ENCODE measurements at places on chromosomes 6 and 20.

GRCh38 chr20:5660346-5660745 lies 89.9 kb upstream of the SHLD1 start:
- no peak for DNase-seq

DNA sequence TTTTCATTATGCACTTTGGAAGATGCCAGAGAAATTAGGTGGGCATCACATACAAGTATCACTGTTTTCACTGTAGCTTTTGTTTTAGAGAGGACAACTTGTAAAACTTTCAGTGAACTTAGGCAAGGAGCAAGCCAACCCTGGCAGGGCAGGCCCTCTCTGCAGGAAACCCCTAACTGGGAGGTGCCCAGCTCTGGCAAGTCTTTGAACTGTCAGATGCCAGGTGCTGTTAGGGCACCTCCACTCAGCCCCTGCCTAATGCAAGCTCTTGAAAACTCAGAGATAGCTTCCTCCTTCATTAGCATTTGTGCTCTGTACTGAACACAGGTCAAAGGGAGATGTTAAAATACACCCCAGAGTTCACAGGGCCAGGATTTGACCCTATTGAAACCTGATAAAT lies 774.2 kb upstream of the FLRT3 start:
- DNase-seq: no peak

- no peak for DNase-seq
Observed at GRCh38 chr6:167079853-167080297, 43.0 kb upstream of the CCR6 start.

- DNase-seq: no peak
Observed at GRCh38 chr20:32775336-32775991, 13.3 kb downstream of the DNMT3B start.

GRCh38 chr6:23246896-23247295 lies 677.5 kb downstream of the HDGFL1 start:
- no peak for DNase-seq

DNA sequence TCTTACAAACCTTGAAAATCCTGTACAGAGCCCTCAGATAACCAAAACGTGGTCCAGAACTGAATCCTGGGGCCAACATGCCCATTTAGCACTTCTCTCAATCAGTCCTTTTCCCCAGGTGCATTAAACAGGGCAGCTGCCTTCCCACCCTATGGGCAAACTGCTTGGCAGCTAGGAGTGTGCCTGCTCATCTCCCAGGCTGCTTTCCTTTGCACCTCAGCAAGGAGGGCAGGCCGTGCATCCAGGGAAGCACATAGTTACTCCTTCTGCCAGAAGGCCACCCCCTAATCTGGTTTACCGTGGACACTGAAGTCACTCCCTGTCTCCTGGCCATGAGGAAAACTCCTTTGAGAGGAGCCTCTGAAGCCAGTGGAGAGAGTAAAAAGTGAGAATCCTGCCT lies 10.0 kb downstream of the PKIG start:
- no peak for DNase-seq

GRCh38 chr20:44211177-44212039 lies 837 bp upstream of the OSER1 start:
- peak; percentile 27 for DNase-seq

DNA sequence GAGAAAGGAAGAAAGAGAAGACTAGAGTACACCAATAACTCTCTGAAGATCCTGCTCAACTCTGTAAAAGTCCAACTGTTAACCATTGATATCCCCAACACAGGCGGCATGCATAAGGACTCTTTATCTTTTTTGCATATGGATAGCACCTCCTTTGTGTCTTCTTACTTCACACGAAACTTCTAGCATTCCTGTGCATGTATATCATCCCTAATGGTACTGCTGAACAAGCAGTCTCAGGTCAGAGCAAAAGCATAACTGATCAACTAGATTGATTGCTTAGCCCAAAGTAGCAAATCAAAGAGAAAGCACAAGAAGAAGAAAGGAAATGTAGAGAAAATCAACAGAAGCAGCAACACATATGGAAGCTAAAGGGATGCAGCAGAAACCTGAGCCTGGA lies 234.4 kb downstream of the SYNE1 start:
- no peak for DNase-seq

GRCh38 chr6:20217891-20218290 lies 5.6 kb upstream of the MBOAT1 start:
- DNase-seq: no peak

GRCh38 chr6:90978046-90978445 lies 391.2 kb upstream of the MAP3K7 start:
- DNase-seq: no peak

DNA sequence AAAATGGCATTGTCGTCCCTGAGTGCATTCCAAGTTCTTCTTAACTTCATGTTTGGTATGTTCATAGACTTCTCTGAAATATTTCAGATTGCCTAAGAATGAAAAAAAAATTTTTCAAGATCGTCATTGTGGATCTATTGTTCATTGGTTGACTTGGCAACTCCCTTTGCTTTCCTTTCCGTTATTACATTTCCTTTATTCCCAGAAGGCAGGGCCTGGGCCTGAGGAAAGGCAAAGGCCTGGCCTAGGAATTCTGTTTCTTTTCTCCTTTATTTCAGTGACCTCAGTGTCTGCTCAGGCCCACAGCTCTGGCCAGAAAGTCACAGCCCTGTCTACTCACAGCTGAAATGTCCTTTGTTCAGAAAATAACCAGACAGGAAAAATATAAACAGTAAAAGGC lies 401.6 kb upstream of the PLCB4 start:
- no peak for DNase-seq

DNA sequence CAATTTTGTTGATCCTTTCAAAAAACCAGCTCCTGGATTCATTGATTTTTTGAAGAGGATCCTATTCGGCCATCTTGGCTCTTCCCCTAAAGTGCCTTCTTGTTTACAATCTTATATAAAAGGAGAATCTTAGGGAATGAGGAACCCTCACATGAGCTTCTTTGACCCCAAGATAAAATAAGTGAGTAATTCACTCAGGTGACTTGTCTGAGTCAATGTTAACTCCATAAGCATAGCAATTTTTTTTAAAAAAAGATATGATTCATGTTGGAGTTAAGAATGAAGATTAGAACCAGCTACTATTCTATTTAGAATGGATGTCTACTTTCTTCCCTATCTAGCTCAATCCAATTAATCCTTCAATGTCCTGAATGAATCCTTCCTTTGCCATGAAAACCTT lies 21.0 kb downstream of the WASF1 start:
- no peak for DNase-seq

GRCh38 chr6:102300350-102300749 lies 906.8 kb downstream of the GRIK2 start:
- no peak for DNase-seq

DNA sequence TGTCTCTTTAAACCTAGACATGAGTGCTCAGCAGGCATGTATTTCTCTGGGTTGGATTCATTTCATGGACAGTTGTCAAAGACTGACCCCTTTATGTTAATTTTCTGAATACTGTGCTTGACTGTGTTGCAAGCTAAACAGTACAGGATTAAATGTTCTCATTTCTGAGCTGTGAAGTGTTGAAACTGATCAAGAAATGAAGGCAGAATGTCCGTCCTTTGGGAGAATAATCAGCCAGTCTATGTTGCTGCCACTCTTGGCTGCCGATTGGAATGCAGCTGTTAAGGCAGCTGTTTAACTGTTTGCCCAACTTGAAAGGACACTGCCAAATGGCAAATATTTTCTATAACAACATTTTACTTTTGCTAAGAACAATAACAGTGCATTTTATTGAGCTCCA lies 87.3 kb downstream of the CEP57L1 start:
- DNase-seq: peak; percentile 6

GRCh38 chr6:152295346-152295745 lies 341.8 kb downstream of the SYNE1 start:
- DNase-seq: no peak

- DNase-seq: no peak
Observed at GRCh38 chr6:87151471-87151780, 3.9 kb upstream of the ZNF292 start.

DNA sequence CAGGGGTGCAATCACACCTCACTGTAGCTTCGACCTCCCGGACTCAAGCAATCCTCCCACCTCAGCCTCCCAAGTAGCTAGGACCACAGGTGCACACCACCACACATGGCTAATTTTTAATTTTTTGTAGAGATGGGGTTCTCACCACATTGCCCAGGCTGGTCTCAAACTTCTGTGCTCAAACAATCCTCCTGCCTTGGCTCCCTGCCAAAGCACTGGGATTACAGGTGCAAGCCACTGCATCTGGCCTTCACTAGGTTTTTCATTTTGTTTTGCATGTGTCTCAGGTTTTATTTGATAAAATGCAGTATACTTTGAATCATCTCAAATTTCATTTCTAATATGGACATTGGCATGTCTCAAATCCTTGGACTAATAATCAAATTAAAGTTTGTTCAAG lies 98.7 kb downstream of the SLC16A10 start:
- no peak for DNase-seq

DNA sequence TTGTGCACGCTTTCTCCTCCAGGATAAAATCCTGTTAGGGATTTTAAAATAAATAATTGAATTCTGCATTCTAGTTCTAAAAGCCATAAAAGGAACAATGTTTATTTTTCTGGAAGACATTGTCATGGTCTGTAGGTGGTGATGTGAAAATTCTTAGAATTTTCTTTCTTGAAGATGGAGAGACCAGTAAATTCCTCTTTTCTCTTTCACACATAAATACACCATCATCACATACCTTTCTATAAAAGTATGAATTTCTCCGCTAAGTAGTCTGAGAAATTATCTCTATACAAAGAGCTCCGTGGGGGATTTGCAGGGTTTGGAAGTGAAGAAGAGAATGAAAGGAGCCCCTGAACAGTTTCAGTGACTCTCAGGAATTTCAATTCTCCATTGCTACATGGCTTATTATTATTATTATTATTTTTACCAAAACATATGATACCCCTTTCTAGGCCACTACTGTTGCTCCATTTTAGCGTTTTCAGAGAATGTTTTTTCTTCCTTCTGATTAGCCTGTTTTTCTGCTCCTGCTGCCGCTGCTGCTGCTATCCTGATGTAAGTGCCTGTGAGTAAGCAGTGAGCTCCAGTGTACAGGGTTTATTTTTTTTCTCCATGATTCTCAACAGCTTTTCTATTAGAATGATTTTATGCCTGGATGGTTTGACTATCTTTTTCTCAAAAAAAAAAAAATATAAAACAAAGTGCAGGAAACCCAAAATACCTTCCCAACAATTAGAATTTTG lies 145.8 kb downstream of the SAMD5 start:
- no peak for DNase-seq

- no peak for DNase-seq
Observed at GRCh38 chr20:12019715-12020114, 102.0 kb downstream of the BTBD3 start.

DNA sequence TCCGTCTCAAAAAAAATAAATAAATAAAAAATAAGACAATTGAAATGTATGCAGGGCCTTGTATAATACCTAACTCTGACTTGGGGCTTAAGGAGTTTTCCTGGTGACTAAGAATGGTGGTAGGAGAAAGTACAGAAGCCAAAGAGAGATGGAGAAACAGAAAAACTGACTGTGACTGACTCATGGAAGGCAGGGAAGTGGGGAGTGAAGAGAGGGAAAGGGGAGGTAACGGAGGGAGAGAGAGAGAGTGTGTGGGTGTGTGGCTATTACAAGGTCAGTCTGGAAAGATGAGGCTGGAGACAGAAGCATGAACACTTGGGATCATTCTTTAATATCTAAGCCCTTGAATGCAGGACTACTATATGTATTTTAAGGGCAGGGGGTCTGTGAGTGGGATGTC lies 38.5 kb downstream of the SNRNP48 start:
- no peak for DNase-seq

- no peak for DNase-seq
Observed at GRCh38 chr6:150087336-150087735, 18.4 kb upstream of the ULBP3 start.
